ENCODE measurements at places on chromosomes 7 and 10.

DNA sequence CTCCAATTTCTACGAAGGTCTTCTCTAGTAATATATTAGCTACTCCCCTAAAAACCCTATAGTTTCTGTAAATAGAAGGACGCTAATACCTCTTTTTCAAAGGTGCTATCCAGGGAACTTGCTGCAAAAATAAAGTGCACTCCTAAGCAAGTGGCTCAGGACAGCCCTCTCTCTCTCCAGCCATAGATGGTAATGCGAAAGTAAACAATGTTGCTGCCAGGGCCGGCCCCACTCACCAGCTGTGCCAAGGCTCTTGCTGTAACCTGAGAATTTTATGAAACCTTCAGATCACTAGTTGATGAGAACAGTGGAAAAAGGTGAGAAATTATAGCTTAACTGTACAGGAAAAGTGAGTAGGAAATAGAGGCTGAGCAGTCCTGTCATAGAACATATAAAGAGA lies 10.9 kb upstream of the TAS2R39 start:
- DNase-seq: peak; percentile 4

- no peak for DNase-seq
These were observed 33.7 kb downstream of the DNAJC12 start for GRCh38 chr10:67804395-67804678.

GRCh38 chr10:121648493-121648892 lies 50.2 kb upstream of the FGFR2 start:
- no peak for DNase-seq

DNA sequence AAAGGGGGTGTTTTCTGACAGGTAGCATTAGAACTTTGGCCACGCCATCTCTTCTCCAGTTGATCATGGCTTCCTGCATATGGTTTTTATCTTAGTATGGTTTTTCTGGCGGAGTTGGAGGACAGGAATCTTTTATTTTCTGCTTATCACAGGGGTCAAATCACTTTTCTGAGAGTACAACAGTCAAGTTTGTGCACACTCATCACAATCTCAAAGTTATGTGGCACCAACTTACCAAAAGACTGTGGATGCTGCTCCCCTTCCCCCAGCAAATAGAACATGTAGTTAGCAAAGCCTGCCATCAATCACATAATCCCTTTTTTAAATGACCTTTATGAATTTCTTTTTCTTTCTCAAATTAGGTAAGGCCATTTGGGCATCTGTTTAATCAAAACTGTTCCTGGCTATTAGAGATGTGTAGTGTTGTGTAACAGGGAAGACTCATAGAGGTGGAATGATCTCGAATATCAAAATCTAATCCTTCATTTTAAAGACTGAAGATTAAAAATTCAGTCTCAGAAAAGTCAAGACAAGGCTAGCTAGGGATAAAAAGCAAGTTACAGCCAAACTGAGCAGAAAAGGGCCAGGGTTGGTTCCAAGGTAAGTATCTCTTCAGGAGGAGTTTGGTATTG lies 3.8 kb upstream of the CH25H start:
- no peak for DNase-seq

DNA sequence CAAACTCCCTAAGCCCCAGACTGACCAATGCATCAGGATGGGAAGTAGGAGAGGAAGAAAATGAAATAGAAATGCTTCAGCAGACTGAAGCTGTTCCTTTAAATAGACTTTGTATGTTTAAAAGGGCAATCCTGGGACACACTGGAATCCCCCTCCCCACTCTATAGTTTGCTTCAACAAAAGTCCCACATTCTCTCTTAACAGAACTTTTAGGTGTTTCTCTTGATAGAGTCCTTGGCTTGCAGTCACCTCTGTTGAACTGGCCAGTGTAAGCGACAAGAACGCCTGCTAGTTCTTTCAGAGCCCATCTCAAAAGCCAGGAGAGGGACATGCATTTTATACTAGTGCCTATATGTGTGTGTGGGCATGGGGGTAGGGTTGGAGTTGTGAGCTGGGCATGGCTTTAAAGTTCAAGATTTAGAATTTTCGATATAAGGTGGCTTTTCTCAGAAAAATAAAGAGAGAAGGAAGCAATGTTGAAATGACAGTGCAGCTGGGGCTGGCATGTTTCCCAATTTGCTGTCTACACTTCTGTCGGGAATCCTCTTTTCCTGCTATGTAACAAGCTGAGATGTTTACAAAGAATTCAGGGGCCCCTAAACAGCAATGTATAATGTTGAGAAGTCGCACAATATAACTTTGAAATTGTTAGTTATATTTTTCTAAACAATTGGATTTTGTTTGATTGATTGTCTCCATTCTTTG lies 2.1 kb downstream of the TBX20 start:
- no peak for DNase-seq

DNA sequence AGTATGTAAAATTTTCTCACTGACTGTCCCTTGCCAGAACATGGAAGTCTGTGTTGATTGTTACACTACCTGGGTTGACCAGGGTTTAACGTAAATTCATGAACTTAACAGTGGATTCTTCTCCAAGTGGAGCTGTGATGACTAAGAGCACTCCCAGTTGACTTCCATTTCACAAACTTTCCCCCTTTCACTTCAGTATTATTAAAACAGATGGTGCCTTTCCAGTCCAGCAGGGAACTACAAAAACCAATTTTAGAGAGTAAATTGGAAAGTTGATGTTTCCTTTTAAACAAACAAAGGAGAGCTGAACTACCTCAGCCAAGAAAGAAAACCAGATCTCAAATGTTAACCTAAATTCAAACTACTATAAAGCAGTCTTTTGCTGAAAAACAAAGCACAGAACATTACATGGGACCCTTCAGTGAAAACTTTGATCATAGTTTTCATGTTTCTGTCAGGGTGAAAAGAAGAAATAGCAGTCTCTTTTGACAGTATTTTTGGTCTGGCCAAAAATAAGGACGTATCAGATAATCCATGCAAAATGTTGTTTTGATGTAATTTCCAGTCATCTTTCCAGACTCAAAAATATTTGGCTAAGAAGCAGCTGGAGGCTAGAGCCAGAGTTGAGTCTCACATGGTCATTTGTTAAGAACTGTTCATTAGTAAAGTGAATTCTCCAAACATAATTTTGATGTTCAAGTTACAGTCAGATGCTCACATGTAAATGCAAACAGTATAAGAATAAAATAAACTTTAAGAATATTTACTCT lies 479.9 kb upstream of the AKR1E2 start:
- DNase-seq: peak; percentile 18

DNA sequence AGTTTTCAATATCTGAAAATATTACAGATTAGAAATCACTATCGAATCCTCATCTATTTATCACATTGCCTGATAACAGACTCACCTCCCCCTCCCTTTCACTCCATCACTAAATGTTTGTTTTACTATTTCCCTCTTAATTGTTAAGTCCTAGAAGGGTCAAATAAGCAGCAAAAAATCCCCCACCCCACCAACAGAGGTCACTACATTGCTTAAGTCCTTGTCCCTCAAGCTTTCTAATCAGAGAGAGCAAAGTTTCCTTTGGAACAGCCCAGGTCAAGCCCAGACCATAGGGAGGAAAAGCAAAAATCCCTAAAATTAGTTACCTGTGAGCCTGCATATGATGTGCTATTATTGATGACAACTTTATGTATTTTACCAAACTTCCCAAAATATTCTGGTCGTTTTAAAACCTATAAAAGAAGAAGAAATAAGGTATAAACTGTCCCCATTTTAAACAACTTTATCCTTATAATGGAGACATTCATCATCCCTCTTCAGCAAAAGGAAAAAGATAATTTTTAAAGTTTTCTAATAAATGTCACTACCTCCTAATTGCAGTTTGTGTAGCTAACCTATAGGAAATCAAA lies 95.0 kb downstream of the CNOT4 start:
- peak; percentile 66 for DNase-seq

GRCh38 chr7:7517754-7518153 lies 17.9 kb downstream of the COL28A1 start:
- DNase-seq: peak; percentile 26

DNA sequence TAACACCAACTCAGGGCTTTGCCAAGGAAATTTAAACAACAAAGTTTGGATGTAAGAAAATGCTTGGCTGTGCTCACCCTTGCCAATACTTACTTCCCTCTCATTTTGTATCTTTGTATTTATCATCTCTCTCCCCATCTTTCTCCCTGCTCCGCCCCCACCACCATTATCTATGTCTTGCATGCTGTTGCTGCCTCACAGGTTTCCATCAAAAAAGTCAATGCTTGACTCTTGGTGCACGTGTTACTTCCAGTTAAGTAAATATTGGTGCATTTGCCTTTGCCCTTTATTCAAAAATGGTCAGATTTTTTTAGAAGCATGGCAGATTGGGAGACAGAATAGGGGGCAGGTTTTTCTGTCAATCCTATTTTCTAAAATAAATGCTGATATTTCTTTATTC lies 626.0 kb downstream of the ACTR3B start:
- DNase-seq: no peak

DNA sequence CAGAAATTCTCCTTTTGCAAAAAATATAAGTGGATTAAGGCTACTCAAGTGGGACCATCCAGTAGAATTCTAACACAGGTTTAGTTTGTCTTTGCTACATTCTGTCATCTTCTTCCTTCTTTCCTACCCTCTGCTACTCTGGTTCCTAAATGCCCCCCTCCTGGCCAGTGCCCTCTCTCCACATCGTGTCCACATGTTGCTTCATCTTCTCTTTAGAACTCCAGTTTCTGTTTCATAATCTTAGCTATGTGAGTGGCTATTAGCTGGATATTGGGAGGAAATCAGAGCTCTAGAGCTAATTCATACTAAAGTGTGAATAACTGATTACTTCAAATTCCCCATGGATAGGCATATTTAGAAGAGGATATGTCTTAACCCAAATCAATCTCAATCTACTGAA lies 528.5 kb downstream of the LRMDA start:
- DNase-seq: peak; percentile 33

DNA sequence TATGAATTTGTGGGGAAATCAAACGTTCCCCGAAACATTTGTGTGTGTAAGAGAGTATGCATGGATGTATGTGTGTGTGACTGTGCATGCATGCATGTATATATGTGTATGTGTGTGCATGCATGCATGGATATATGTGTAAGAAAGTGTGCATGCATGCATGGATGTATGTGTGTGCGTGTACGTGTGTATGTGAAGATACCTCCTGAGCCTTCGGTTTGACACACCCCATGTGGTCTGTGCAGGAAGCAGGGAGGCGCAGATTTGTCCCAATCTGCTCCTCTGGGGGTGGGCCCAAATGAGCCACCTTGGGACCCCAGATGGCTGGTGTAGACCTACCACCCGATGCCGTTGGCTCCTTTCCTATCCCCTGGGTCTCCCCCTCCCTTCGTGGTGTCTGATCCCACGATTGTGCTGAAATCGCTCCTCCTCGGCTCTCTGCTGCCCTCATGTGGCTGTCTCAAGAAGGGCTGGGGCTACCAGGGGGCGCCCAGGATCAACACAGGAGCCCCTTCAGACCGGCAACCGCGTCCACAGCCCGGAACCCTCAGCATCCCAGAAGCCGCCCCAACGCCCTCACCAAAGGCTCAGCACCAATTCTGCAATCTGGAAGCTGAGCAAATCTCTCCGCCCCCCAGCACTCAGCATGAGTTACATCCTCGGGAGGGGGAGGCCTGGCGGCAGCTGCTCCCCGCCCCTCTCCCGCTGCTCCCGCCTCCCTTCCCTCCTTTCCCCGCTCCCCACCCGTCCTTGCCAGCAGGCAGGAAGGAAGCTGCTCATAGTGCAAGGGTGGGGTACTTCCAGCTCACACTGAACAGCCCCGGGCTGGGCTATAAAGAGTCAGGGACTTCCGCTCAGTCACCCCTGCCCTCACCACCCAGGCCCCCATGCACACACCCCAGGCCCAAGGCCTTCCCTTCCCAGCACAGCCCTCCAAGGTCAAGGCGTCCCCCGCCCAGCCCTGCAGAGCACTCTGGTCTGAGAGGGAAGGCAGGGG lies 2.3 kb upstream of the NOS3 start:
- no peak for DNase-seq

DNA sequence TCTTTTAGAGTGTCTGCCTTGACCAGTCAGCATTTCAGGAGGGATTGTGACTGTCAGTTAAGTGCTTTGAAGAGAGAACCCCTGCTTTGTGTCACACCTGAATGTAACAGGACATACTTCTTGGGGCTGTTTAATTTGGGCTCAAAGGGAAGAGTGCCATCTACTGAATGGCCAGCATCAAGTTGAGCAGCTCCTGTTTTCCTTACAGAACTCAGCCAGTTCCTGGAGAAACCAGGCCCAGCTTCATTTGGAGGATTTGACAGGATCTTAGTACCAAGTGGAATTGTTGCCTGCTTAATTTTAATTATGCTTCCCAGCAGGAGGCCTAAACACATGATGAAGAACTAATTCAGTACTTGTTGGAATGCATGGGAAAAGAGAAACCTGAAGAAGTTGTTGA lies 8.3 kb downstream of the ADD3 start:
- DNase-seq: peak; percentile 26

DNA sequence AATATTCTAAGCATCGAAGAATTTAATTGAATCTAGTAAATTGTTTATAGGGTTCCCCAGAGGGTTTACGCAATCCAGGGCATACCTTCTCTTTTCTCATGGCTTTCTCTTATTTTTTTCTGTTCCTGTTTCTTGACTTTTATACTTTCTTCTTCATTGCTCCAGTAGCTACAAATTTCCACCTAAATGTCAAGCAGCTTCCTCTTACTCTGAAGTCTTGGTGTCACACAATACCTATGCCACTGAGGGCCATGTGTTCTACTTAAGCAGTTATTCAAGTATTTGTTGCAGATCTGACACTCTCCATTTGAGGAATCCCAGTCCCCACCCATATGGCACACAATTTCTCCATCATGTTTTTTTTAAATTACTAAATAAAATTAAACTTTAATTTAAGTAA lies 343.1 kb upstream of the MBL2 start:
- no peak for DNase-seq

- DNase-seq: no peak
These were observed 27.8 kb downstream of the DMBT1 start for GRCh38 chr10:122588381-122588780.

DNA sequence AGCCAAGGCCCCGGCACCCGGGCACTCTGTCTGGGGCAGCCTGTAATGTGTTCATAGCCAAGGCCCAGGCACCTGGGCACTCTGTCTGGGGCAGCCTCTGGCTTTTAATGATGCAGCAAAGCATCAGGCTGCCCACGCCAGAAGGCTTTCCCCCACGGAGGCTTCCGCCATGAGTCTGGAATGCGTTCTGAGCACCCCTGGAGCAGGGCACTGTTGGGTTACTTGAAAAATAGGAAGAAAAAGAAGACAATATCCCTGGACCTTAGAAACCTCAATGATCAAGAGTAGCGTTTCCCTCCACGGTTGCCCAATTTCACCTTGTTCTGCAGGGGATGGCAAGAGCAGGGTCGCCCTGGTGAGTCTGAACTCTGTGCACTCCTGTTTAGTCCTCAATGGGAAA lies 565.0 kb downstream of the PTPRN2 start:
- no peak for DNase-seq

- no peak for DNase-seq
These were observed 506.5 kb downstream of the TCERG1L start for GRCh38 chr10:130804778-130805634.

GRCh38 chr10:24416248-24416647 lies 207.3 kb downstream of the KIAA1217 start:
- no peak for DNase-seq

- no peak for DNase-seq
These were observed 5.7 kb upstream of the ZNF862 start for GRCh38 chr7:149832332-149833041.

Measured in AG10803 (cell line).